ENCODE measurements at places on chromosomes 12 and 14. TPM values are rescaled to one million over a fixed set of nuclear protein-coding genes. Genes with fewer than 3 reads are reported as not detected.

DNA sequence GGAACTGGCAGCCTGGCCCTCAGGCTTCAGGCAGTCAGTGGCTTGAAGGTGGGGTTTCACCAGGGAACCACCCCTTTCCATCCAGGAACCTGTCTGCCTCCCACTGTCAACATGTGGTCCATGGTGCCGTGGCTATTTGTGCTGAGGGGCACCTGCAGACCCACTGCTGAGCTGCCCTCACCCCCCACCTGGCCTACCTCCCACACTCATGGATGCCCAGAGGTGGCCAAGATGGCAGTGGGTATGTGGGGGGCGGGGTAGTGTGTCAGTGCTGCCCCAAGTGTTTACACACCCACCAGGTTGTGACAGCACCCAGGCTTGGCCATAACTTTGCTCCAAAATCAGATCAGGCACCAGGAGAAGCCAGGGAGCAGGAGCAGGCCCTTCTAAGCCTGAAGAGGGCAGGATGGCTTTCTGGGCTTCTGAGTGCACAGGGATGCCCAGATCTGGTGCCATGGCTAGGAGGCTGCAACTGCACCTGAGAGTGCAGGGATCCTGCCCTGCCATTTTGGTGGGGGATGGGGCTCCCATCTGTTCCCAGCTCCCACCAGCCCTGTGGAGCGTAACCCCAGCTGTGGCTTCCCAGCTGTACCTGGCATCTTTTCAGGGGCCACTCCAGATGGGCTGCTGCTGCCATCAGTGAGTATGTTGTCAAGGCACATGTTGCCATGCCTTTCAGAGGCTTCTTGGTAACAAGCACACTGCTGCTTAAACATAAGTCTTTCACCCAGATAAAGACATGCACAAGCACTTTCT lies 263.9 kb downstream of the LRIG3 start:
- DNase-seq = no peak

DNA sequence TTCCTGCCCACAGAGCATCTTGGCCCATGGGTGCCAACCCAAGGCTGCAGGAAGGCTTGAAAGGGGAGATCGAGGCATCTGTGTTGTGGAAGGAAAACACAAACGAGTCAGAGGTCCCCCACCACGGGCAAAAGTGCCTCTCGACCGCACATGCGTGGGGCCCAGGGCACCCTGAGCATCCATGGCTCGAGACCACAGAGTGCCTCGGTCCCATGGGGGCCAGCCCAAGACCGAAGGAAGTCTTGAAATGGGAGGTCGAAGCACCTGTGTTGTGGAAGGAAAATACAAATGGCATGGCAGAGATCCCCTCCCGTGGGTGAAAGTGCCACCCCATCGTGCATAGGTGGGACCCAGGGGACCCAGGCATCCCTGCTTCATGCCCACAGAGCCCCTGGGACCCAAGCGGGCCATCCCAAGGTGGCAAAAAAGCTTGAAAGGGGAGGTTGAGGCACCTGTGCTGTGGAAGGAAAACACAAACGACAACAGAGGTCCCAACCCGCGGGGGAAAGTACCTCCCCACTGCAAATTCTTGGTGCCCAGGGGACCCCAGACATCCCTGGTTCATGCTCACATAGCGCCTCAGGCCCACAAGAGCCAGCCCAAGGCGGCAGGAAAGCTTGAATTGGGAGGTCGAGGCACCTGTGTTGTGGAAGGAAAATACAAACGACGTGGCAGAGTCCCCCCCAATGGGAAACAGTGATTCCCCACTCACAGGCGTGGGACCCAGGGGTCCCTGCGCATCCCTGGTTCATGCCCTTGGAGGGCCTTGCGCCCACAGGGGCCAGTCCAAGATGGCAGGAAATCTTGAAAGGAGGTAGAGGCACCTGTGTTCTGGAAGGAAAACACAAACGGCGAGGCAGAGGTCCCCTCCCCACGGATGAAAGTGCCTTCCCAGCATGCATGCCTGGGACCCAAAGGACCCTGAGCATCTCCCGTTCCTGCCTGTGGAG lies 373.0 kb downstream of the ALG10 start:
- DNase-seq = no peak

GRCh38 chr14:89779707-89780106 lies 174.8 kb downstream of the EFCAB11 start:
- DNase-seq = no peak

DNA sequence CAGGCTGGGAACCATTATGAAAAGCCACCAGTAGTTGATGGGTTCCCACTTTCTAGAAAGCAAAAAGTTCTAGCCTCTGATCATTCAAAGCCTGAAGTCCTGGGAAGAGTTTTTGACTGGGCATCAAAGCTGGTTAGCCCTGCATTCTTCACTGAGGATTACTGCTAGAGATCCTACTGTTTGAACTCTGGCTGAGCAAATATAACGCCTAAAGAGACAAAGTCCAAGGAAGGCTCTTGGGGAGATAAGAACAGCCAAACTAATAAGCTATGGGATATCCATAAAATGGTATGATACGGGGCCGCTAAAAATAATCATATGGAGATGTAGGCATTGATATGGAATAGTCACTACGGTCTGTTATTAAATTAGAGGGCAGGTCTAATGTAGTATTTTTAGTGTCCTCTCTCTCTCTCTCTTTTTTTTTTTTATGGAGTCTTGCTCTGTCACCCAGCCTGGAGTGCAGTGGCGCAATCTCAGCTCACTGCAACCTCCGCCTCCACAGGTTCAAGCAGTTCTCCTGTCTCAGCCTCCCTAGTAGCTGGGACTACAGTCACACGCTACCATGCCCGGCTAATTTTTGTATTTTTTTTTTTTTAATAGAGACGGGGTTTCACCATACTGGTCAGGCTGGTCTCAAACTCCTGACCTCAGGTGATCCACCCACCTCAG lies 35.5 kb downstream of the PLXNC1 start:
- DNase-seq = no peak

Gene TMTC1
- 1.8 TPM for total RNA-seq

Gene HOMEZ
- total RNA-seq = 11.9 TPM

Gene CD163
- total RNA-seq = 0.25 TPM

DNA sequence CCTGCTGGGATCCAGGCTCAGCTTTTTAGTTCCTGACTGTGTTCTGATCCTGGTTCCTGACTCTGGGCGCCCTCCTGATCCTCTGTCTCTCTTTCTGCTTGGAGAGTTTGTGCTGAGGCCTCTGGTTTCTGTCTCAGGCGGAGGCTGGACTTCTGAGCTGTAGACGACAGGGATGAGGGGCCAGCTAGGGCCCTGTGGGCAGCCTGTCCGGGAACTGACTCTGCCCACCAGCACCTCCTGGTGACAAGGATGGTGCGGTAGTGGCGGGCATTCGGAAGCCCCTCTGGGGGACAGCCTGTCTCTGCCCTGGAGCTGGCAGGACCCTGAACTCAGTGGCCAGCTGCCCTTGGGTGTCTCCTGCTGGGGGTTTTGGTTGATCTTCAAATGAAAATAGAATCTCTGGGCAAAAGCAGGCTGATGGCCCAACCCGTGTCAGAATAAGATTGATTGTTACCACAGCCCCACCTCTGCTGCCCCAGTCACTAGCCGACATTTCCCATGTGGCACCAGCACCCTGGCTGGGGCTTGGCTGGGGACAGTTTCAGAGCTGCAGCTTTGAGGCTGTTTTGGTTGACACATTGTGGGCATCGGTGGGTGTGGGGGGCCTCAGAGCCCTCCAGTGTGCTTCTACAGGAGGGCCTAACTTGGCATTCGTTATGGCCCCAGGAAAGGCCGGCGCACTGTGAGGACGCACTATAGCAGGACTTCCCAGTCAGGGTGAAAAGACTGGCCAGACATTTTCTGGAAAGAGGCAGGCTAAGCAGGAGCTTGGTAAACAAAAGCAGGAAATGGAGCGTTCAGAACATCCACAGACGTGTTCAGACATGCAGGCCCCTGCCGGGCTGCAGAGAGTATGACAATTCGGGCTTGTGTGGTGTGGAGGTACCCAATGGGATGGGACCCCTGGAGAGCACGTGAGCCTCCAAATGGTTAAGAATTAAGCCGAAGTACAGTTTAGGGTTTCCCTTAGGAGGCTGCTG lies 16.2 kb downstream of the KRT80 start:
- DNase-seq = no peak

DNA sequence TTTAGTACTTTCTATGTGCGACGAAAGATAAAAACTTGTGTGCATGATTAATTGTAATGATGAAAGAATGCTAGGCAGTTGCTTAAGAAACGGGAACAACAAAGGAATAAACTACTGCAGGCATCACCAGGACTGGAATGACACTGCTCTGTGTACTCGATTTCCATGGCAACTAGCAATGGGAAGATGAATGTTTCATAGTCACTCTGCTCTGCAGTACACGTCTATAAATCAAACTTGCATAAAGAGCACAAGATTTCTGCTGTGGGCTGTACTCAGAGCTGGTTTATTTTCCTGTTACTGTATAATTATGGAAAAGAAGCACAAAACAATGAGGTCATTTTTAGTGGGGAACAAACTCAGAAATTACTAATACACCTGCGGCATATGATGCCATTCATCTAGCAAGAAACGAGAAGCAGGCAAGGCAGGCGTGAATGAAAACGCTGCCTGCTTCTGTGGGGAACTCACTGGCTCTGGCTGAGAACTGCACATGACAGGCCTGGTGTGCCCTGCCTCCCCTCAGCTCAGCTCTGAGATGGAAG lies 41.8 kb downstream of the EFCAB11 start:
- peak; percentile 91 for DNase-seq

DNA sequence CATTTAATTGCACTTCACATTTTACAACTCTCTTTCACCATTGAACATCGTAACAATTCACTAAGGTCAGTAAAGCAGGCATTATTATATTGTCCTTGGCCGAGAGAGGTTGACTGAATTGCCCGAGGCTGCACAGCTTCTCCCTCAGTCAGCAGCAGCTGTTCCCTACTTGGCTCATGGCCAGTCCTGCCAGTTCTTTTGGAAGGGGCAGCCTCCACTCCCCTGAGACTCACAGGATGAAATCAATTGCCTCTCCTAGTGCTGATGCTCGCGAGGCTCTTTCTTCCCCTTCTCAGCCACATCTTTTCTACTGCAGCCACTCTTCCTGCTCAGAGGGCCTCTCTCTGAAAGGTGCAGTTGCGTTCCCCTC lies 79.9 kb upstream of the KCNA1 start:
- no peak for DNase-seq

DNA sequence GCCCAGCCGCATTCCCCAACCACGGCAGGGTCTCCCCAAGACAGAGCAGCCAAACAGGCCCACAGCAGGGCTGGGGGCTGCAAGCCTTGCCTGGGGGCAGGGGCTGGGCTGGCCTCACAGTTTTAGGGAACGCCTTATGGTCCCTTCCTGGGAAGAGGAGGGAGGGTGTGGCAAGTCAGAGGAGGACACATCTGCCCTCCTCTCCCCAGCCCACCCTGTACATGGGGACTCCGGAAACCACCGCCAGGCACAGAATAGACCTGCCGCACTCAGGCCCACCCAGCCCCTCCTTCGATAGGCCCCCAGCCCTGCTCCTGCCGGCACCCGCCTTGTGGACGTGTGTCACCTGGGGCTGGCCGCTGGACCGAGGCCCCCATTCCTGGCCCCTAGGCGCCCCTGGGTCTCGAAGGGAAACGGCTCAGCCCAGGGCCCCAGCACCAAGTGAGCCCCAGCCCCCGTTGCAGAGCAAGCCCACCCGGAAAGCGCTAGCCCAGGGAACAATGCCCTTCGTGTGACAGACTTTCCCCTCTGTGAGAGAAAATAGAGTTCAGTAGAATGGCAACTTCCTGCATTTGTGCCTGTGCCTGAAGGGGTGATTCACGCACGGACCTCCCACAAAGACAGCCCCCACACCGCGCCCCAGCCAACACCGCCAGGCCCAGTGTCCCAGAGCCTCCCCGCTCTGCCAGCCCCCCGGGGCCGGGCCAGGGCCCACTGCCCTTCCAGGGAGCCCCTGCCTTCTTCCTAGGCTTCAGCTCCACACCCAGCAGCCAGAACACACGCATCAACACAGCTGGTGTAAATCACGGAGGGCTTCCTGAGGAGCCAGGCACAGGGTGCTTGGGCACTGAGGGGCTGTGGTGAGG lies 12.0 kb upstream of the NUDT14 start:
- no peak for DNase-seq

GRCh38 chr12:8996682-8997405 lies 7.5 kb downstream of the KLRG1 start:
- DNase-seq = peak; percentile 1

Gene IFT81
- 6.9 TPM for total RNA-seq

Gene ACACB
- total RNA-seq = 0.84 TPM

DNA sequence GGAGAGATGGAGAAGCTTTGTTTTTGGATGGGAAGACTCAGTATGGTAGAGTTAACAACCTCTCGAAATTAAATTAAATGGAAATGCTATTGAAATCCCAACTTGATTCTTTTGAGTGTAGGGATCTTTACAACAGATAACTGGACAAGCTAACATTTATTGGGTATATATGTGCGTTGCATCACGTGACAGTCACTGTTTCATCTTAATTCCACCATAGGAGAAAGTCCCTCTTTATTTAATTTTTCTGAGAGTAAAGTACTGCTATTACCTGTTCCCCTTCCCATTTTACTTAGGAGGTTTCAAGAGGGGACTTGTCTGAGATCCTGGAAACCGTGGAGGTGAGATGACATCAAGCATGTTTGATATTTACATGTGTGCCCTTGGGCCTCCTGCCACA lies 11.1 kb upstream of the DAO start:
- no peak for DNase-seq

Gene TMEM179
- total RNA-seq = not detected

Gene GALNT4
- 4.1 TPM for total RNA-seq

DNA sequence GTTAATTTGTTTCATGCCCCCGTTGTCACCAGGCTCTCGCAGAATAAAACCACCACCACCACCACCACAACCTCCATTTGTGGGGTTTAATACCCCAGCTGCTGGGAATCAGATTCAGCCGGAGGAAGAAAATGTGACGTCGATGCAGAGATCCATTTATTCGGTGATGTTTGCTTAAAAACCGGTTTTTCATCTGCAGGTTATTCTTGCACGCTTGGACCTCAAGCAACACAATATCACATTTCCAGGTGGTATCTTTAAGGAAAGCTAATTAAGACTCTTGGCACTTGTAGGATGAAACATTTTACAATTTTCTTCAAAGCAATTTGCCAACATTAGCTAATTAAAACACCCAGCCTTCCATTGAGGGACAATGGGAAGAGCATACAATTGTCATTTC lies 39.8 kb downstream of the SPRING1 start:
- DNase-seq = no peak

DNA sequence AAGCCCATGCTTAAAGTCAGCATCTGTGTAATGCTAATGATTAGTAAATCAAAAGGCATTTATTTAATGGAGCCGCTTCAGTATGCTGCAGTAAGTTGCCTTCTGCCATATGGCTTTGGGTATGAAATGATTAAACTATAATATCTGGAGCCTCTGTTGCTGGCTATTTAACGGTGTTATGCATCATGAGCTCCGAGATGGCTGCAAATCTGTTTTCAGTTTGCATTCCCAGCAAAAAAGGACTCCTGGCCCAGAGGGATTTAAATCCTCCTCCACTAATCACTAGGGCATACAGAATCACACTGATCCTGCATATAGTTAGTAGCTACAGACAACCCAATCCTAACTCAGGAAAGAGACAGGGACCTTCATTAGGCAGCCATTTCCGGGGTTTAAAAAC lies 171.5 kb upstream of the EEA1 start:
- DNase-seq = no peak

DNA sequence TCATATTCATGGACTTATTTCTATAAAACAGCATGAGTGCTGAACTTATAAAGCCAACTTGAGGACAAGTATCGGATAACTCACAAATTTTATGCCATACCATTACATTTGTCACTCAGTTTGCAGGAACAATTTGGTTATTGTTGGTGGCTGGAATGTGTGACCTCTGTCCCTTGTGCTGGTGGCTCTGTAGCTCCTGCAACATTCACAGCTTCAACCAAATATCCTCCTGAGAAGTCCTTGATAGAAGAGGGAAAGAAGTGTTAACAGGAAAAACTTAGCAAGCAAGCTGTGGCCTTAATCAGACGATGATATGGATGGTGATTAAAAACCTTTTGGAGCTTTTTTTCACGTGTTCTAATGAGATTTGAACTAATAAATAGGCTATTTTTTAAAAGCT lies 61.0 kb upstream of the DNM1L start:
- DNase-seq = no peak
